ENCODE measurements at places on chromosomes 1 and 21.

DNA sequence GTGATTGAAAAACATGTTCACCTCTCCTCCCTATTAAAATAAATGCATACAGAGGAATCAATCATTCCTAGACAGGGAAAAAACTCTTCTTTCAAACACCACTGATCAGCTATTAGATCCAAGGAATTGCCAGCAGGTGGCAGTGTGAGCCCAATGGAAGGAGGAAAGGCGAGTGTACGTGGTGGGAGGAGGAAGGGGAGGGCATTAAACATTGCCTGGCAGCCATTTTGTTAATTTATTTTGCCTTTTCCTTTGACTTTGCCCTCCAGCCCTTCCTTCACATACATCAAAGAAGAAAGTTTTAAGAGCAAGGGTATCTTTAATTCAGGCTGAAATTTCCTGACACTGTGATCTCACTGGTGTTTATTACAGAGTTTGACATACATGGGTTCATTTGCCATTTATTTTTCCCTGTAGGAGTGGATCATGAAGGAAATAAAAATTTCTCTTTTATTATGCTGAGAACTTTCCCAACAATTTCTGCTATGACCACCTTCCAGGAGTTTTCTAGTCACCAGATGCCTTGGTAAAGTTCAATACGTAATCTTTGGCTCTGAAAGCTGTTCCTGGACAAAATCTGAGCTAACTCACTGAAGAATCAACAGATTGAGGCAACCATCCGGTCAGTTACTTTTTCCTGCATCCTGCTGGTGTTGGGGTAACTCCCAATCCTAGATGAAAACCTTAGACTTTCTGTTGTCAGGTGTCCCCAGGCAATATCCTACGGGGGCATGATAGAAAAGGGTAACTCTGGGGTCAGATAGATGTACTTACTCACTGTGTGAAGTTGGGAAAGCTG lies 1.9 kb upstream of the GNAI3 start:
- DNase-seq = peak; percentile 88

DNA sequence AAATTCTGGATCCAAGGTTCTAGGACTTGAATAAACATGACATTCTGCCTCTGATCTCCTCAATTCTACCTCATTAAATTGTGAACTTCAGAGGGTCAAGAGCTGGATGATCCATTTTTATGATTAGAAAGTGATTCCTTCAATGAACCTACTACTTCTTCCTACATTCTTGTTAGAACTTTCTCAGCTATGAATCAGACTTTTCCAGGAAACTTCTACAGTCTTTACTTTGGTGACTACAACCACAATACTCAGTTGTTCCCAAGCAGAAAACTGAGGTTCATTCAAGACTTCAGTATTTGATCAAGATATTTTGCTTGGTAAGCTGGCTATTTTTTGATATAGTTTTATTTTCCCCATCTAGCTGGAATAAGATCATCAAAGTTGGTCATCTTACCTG lies 51.4 kb downstream of the CDC7 start:
- DNase-seq = no peak

DNA sequence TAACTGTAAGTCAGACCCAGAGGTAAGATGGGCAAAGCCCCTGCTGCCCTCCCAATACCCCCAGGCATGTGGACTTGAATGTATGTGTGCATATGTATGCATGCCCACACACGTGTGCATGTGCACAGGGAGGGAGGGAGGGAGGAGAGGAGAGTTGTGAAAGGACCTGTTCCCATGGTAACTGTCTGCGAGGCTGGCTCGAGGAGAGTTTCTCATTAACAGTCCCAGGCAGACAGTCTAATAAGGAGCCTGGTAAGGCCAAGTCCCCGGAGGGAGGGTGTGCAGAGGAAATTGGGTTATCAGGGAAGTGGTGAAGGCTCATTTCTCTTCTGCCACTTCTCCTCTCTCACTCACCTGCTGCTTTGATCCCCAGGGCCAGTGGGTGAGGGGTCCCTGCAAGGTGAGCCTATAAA lies 74.9 kb downstream of the NFASC start:
- DNase-seq = no peak

DNA sequence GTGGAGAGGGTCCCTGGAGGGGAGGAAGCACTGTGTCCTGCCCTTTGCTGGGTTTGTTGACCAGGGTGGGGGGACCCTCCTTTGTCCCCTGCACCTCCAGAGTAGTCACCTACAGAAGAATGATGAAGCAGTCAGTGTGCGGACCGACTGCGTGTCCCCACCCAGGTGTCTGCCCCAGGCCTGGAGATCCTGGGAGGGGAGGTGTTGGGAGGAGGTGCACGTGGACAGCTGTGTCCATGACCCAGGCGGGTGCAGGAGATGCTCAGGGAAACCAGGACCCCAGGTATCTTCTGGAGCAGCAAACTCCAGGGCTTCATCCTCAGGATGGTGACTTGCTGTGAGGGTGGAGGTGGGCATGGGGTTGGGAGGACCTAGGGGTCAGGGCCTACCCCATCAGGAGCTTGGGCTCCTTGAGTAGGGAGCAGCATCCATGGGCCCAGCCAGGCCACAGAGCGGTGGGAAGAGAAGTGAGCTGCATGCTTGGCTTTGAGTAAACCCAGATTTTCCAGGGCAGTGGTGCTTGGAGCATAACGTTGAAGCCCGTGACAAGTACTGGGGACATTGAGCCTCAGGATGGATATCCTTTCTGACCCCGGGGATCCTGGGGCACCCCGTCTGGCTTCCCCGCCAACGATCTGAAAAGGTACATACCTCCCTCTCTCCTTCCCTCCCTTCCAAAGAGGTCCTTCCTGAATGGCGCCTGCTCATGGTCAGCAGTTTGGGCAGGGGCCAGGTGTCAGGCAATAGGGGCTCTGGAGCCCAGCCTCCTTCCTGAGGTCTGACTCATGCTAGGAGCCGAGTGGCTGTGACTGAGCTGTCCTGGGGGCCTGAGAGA lies 13.7 kb downstream of the ACTRT2 start:
- no peak for DNase-seq

DNA sequence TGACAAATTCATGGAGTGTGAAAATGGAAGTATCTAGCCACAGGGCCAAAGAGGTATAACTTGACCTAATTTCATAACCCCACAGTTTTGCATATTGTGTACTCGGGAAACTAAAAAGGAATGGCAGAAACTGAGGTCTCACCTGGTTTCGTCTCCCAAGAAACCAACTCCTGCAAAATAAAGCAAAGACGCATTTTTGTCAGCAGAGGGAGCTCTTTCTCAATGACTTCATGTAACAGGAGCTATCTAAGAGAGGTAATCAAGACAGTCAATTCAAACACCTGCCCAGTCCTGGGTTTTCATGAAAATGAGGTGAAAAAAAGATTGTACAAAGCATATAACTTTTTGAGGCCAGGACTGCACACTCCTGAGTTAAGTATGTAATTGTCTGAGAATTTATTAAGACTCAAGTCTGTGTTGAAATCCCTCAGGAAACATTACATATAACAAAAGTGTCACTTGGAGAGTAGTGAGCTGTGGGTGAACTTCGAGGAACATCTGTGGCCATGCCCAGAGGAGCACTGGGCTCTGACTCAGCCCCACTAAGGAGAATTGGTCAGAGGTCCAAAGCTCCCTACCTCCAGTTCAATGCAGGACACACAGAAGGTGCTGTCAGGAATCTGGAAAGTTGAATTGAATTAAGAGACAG lies 17.6 kb downstream of the FCRL4 start:
- DNase-seq = no peak

Data from Right ventricle myocardium superior (tissue), 1 donor.